OCI-LY7 (cell line): ENCODE measurements at places on chromosomes 4 and X. TPM values are rescaled to one million over a fixed set of nuclear protein-coding genes. Genes with fewer than 3 reads are reported as not detected.

GRCh38 chrX:20499763-20500162 is 233.1 kb upstream of the RPS6KA3 start:
- no peak for DNase-seq

- DNase-seq, result no peak
Observed at GRCh38 chr4:76305033-76305687, 1.4 kb upstream of the STBD1 start.

GRCh38 chrX:101057093-101057714 is 5.3 kb upstream of the TRMT2B start:
- peak; percentile 20 for DNase-seq

- no peak for DNase-seq
Observed at GRCh38 chr4:48553720-48554119, 63.7 kb downstream of the ZAR1 start.

PRDM5 gene
- 0.44 and 0.76 TPM in 2 replicates for total RNA-seq

DNA sequence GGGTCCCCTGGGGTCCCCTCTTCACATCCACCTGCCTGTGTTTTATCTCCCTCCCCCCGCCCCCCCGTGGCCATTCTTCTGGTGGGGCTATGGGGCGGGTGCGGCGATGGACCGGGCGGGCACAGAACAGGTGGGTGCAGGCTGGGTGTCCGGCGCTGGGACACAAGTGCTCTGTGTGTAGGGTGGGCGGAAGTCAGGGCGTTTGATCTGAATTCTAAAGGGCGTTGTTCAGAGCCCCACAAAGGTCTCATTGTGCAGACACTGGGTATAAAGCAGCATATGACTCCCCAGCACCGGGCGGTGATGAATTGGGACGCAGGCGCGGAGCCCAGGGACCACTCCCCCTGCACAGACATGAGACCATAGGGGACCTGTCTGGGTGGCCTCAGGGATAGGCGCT is at the start of gene GJB1:
Gene GJB1, plus strand, starts transcription at position 296 of the 400 bp plus-strand sequence. CDS start 484 bp downstream, outside the sequence.
- DNase-seq, result no peak

- DNase-seq, result no peak
Observed at GRCh38 chr4:105741548-105741947, 33.0 kb downstream of the GSTCD start.

MBNL3 gene
- total RNA-seq, result 73.9 and 86.6 TPM in 2 replicates

SSX4B gene
- total RNA-seq, result not detected in 2 replicates

BCORL1 gene
- 4.9 and 5.4 TPM in 2 replicates for total RNA-seq

- DNase-seq, result peak; percentile 35
Observed at GRCh38 chr4:154616731-154617130, 4.3 kb upstream of the FGG start.

RPS6KA6 gene
- not detected in 2 replicates for total RNA-seq

DNA sequence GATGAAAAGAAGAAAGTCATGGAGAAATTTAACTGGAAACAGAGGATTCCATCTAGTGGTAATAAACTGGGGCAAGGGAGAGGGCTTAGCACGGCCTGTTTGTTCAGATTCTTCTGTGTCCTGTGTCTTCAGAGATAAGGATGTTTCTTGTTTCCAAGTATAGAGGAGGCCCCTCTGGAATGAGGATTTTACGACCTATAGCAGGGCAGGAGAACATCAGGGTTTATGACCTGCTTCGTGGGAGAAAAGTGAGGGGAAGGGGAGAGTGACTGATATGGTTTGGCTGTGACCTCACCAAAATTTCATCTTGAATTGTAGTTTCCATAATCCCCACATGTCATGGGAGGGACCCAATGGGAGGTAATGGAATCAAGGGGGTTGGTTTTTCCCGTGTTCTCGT is 93.0 kb upstream of the LDB2 start:
- DNase-seq, result no peak

HSFX3 gene
- total RNA-seq, result not detected in 2 replicates

GRCh38 chrX:14832151-14832550 is 40.7 kb downstream of the FANCB start:
- DNase-seq, result no peak

GRCh38 chr4:113645771-113646441 is 115.6 kb downstream of the CAMK2D start:
- DNase-seq, result no peak

- no peak for DNase-seq
Observed at GRCh38 chrX:103776546-103776945, at the start of gene PLP1. Gene PLP1 (plus strand): TSS chrX:103776840. CDS start chrX:103776996, 156 bp downstream.

GRCh38 chr4:61520681-61521160 is 320.6 kb downstream of the ADGRL3 start:
- no peak for DNase-seq

BTK gene
- total RNA-seq, result 140 and 147 TPM in 2 replicates

- DNase-seq, result no peak
Observed at GRCh38 chrX:24216037-24216436, 66.5 kb downstream of the ZFX start.

NDUFA1 gene
- total RNA-seq, result 66.7 and 86.3 TPM in 2 replicates

DNA sequence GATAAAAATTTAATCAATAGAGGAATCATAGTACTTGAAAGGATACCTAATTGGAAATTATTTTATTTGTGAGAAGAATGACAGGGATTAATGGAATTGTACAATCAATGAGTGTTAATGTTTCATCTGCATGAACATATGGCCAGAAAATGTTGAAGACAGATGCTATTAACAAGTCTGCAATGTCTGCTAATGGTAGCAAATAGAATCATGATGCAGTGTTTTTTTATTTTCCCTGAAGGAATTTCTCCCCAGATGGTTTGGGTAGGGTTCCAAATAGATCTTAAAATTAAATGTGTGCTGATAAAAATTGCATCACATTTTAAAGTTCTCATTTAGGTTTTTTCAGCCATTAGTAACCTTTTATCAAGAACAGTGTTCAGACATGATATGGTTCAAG is 291.3 kb upstream of the TRAM1L1 start:
- DNase-seq, result no peak

- DNase-seq, result no peak
Observed at GRCh38 chrX:16063921-16064320, 59.4 kb upstream of the GRPR start.

- DNase-seq, result no peak
Observed at GRCh38 chrX:67437821-67438220, 106.0 kb upstream of the AR start.

DNA sequence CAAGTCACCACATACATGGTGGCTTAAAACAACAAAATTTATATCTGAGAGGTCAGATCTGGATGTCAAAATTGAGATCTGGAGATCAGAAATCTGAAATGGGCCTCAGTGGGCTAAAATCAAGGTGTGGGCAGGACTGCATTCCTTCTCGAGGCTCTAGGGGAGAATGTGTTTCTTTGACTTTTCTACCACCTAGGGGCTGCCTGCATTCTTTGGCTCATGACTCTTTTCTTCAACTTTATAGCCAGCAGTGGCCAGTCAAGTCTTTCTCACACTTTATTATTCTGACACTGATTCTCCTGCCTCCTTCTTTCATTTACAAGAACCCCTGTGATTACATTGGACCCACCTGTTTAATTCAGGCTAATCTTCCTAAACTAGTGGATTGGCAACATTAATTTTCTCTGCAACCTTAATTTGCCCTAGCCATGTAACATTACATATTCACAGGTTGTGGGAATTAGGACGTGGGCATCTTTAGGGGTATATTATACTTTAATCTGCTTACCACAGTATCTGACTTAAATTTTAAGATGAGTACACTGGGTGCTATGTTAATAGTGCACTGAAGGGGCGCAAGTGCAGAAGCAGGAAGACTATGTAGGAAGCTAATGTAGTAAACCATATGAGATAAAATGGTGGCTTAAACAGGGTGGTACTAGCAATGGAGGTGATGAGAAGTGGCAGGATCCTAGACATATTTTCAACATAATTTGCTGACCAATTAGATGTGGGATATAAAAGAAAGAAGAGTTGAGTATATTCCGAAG is 188.0 kb downstream of the SLC4A4 start:
- peak; percentile 6 for DNase-seq

DNA sequence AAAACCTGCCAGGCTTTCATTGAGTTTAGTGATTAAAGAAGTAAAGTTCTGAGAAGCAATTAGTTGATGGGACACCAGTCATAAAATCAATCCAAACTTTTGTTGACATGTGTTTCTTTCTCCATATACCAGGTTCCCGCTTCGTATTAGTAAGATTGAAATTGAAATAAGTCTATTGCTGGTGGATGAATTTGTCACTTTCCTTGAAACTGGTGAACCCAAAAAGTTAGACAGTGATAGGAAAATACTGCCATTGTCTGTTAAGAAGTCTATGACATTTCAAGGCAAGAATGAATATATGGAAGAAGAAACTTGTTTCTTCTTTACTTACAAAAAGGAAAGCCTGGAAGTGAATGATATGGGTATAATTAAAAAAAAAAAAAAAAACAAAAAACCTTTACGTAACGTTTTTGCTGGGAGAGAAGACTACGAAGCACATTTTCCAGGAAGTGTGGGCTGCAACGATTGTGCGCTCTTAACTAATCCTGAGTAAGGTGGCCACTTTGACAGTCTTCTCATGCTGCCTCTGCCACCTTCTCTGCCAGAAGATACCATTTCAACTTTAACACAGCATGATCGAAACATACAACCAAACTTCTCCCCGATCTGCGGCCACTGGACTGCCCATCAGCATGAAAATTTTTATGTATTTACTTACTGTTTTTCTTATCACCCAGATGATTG is at the start of gene CD40LG:
Gene CD40LG, plus strand, starts transcription at position 482 of the 684 bp plus-strand sequence. Its CDS starts 91 bp downstream, at position 573.
- DNase-seq, result no peak

DNA sequence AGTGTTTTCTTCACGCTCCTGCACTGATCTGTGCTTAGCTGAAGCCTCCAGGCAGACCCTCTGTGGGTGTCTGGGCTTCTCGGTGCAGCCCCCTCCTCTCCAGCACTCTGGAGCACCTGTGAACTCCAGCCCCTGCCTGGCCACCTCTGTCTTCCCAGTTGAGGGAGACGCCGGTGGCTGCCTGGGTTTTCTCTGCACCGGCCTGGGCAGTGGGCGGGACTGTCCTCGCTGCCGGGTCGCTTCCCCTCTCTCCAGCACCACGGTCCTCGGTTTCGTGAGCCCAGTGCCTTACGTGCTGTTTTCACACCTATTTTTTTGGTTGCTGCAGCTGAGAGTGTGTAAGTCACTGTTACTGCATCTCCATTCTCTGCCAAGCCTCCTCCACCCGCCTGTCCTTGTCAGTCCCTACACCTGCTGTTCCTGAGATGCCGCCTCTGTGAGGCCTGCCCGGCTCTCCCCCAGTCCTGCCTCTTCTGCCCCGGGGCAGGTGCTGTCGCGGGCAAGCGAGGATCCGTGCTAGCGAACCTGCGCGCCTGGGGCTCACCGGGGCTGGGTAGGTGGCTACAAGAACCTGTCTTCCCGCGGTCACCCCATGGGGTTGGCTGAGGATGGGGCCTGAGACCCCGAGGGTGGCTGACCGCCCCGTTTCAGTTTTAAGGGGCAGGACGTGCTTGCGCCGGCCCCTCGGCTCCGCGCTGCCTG is 2.4 kb upstream of the FGFRL1 start:
- peak; percentile 28 for DNase-seq

DNA sequence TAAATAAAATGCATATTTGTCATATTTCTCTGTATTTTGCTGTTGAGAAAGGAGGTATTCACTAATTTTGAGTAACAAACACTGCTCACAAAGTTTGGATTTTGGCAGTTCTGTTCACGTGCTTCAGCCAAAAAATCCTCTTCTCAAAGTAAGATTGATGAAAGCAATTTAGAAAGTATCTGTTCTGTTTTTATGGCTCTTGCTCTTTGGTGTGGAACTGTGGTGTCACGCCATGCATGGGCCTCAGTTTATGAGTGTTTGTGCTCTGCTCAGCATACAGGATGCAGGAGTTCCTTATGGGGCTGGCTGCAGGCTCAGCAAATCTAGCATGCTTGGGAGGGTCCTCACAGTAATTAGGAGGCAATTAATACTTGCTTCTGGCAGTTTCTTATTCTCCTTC is 3.3 kb downstream of the HTT start:
- peak; percentile 78 for DNase-seq

GRCh38 chr4:28248269-28248668 is 1387.6 kb downstream of the STIM2 start:
- no peak for DNase-seq

TLR2 gene
- total RNA-seq, result not detected in 2 replicates

DNA sequence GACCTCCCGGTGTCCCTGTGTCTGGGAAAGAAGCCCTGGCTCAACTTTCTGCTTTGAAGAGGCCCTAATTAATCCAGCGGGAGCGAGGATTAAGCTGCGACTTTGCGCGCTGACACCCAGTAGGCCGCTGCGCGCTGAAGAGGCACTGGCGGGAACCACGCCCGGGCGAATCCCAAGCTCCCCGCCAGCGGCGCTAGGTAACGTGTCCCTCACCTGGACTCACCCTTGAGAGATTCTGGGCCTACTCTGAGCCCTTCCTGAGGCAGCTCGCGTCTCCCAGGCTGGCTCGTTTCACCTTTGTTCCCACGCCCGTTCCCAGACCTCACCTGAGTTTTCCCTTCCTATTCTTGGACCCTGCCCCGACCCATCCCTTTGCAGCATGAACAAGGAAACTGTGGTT is 616 bp upstream of the KLHL34 start:
- DNase-seq, result no peak

FAM53A gene
- total RNA-seq, result 1.5 and 1.8 TPM in 2 replicates

DNA sequence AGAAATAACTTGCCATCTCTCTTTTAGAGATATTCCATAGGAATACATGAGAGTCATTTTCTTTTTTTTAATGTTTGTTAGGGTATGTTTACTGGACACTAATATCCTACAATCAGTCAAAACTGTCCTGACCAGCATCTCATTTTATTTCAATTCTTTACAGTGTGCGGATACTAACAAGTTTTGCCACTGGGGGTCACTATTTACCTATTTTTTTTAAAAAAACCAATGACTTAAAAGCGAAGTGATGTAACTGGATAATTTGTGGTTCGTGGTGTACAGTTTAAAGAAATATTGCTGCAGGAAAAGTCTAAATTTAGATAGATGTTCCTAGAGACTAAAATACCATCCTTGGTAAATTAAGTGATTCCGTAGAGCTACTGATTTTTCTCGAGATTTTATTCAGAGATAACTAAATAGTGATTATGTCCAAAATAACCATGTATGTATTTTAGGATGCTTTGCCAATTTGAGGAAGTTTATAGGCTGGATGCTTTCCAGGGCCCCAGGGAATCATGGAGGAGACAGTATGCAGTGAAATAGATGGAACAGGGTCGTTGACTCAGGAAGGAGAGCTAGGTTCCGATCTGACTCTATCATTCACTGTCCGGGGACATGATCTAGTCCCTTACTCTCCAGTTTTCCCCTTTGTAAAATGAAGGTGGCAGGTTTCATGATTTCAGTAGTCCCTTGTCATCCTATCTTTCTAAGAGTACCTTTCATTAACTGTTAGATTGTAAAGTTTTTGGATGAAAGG is 34.0 kb upstream of the GNPDA2 start:
- DNase-seq, result peak; percentile 56

DNA sequence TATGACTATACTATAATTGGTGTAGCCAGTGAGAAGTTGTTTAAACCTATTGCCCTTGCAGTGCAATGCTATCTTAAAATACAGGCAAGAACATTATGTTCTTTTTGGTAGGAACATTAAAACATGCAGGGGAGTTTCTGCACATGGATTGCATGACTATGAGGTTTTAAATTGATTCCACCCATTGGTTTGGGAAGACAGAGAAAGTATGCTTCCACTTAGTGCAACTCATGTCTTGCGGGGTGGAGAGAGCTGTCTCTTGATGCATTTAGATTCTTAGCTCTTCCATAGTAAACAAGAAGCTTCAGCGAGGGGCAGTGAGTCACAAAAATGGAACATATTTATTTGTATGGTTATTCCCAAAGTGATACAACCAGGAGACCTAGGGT is 39.5 kb upstream of the RASL11B start:
- DNase-seq, result no peak

AFM gene
- total RNA-seq, result not detected in 2 replicates
